ENCODE measurements at places on chromosomes 5 and 9.

DNA sequence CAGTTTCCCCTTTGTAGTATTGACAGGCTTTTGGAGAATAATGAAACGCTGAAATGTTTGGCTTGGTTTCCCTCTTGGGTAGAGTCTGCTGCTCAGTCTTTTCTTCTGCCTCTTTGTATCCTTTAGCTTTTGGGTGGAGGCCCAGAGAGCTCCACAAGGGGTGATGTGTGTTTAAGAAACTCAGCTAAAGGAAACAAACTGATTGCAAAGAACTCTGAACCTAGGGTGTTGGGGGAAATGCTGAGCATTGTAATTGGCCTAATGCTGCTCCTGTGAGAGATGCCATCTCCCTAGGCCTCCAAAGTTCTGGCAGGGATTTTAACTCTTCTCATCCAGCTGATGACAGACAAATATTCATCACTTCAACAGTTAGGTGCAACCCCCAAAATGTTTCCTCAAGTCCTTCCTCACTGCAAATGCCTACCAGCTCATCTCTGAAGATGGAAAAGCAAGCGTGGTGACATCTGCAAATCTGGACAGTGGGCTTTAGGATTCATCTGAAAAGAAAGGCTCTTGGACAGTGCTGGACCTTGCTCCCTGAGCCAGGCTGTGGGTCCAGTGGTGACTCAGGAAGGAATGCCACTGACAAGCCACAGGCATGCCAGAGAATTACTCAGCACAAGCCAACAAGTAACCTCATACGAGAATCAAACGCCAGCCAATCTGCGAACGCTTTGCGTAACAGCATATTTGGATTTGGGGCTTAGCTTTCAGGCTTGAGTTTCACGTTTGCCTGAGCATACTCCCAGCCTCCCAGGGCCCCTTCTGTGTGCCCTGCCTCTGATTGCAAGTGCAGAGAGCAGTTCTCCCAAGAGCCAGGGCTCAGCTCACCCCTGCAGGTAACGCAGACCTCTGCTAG is 30.5 kb upstream of the ZSWIM6 start:
- H3K36me3 ChIP-seq: no peaks in the 10 kb centered on the region
- H3K4me1 ChIP-seq: peaks cover 11% of the 10 kb centered on the region
- no peak for DNase-seq
- no peaks in the 10 kb centered on the region for H3K27me3 ChIP-seq
- H3K4me3 ChIP-seq: no peak overlapping the region

DNA sequence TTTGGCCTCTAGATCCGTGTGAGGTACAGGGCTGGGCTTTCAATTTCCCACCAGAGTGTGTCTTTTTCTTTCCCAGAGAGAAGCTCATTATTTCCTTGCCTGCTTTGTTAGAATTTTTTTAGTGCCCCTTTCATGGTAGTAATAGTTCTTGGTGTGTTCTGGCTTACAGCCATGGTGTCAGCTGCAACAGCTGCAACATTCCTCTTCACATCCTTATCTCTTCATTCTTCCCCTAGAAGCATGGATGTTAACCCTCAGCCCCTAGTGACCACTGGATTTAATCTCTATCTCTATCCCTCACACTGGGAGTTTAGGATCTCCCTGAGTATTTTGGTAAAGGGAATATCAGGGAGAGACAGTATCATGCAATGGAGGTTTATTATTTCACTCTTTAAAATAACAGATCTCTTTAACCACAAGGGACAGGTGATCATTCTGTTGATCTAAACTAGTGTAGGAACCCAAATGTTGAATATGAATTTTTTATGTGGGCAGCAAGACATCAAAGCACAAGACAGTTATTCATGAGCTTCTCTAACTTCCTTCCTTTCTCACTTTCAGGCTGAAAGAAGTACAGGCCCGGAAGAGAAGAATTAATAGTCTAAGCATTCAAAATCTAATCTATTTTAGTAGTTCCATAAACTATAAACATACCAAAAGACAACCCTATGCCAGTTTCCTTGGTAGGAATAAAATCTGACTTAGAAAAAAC is 160.2 kb downstream of the FAM170A start:
- H3K27me3 ChIP-seq: no peaks in the 10 kb centered on the region
- H3K27ac ChIP-seq: no peak overlapping the region
- no peak overlapping the region for H3K4me3 ChIP-seq
- no peaks in the 10 kb centered on the region for H3K36me3 ChIP-seq
- no peaks in the 10 kb centered on the region for H3K4me1 ChIP-seq

DNA sequence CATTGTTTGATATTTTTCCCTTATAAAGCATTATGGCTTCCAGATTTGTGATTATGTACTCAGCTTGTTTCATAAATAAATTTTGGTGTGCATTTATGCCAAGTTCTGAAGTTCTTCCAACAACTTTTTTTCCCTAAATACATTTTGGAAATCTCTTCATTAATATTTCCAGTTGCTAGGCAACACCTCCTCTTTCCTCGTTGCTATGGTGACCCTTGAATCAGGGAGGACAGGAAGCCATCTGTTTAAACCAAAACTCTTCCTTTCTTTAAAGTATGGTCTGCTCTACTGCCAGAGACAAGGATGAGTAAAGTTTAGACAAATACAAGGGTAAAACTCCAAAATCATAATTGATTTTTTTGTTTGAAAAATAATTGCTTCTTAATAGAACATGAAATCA is 779.3 kb downstream of the CDH9 start:
- H3K4me1 ChIP-seq: no peaks in the 10 kb centered on the region
- no peak overlapping the region for H3K4me3 ChIP-seq
- H3K36me3 ChIP-seq: no peaks in the 10 kb centered on the region
- H3K27me3 ChIP-seq: no peaks in the 10 kb centered on the region

DNA sequence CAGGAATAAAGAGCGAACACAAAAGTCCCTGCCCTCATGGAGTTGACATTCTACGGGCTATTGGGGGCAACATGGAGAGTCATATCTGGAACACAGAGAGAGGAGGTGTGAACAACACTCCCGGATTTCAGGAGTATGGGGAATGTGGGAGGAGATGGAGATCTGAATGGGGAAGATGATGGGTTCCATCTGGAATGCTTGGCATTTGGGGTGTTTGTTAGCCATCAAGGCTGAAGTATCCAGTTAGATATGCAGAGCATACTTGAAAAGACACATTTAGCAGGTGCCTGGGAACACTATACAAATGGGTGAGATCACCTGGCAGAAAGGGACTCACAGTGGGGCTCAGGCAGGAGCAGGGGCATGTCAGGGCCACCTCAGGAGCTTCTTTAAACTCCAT is 61.1 kb downstream of the EGFLAM start:
- H3K27me3 ChIP-seq: no peaks in the 10 kb centered on the region
- no peak overlapping the region for H3K4me3 ChIP-seq
- H3K27ac ChIP-seq: no peak overlapping the region
- H3K4me1 ChIP-seq: no peaks in the 10 kb centered on the region
- H3K36me3 ChIP-seq: no peaks in the 10 kb centered on the region

- no peak for DNase-seq
- H3K4me3 ChIP-seq: no peak overlapping the region
- H3K27me3 ChIP-seq: no peaks in the 10 kb centered on the region
- no peak overlapping the region for H3K27ac ChIP-seq
- H3K36me3 ChIP-seq: no peaks in the 10 kb centered on the region
Measured at GRCh38 chr5:111813537-111813936, 56.5 kb upstream of the NREP start.

Data from GM23338 (cell line).